Stimulated activated CD8-positive, alpha-beta memory T cell treated with anti-CD3 and anti-CD28 coated beads, Interleukin-4, amount 100 ng/mL, for 1 hour (primary cell): ENCODE measurements at places on chromosomes 7 and 10.

DNA sequence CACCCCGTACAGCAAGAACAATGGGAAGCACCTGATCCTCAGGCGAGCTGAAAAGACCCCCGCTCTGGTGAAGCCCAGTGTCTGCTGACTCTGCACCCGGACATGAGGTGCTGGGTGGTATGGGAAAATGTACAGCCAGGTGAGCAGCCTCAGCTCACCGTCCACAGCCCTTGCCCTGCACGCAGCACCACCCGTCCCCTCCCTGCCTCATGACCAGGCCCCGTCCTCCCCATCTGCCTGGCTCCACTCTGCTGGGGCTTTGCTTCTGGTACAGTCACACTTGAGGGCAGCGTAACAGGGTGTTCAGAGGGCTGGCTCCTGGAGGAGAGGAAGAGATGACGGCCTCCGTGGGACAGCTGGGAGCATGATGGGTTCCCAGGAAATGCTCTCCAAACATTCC, 49.1 kb downstream of the NCAPG2 start:
- no peak for DNase-seq

- no peak for DNase-seq
These were observed 9.8 kb upstream of the PNLIPRP3 start for GRCh38 chr10:116417821-116418220.

GRCh38 chr10:131181456-131181855, 130.1 kb downstream of the TCERG1L start:
- no peak for DNase-seq

DNA sequence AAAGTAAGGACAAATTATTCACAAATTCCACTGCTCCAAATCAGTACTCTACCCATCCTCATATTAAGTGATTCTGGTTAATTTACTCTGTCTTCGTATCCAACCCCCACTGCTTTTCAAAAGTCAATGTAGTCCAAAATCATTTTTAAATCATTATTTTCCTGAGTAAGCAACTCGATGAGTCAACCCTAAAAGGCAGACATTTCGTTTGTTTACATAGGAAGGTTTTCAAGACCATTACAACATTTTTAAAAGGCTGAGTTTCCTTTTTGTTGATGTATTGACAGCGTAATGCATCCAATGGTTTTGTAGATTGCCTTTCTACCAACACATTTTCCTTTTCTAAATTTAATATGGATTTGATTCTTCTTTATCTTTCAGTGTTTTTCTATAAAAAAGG, 523.0 kb upstream of the ANKRD30A start:
- DNase-seq = no peak

DNA sequence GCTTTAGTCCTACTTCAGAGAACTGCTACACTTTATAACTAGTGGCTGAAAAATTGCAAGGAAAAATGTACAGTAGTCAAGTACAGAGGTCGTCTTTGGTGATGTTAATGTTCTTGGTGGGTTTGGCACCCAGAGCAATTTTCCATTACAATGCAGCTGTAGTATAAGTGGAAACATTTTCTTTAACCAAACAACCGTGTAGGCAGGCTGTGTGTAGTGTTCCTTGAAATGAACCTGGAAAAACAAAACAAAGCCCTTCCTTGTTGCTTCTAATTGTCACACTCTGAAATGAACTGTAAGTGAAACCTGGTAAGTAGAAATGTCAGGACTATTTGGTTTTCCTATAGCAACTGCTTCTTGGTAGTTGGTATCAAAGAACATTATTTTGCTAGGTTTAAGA, 256.9 kb downstream of the MDFIC start:
- no peak for DNase-seq

DNA sequence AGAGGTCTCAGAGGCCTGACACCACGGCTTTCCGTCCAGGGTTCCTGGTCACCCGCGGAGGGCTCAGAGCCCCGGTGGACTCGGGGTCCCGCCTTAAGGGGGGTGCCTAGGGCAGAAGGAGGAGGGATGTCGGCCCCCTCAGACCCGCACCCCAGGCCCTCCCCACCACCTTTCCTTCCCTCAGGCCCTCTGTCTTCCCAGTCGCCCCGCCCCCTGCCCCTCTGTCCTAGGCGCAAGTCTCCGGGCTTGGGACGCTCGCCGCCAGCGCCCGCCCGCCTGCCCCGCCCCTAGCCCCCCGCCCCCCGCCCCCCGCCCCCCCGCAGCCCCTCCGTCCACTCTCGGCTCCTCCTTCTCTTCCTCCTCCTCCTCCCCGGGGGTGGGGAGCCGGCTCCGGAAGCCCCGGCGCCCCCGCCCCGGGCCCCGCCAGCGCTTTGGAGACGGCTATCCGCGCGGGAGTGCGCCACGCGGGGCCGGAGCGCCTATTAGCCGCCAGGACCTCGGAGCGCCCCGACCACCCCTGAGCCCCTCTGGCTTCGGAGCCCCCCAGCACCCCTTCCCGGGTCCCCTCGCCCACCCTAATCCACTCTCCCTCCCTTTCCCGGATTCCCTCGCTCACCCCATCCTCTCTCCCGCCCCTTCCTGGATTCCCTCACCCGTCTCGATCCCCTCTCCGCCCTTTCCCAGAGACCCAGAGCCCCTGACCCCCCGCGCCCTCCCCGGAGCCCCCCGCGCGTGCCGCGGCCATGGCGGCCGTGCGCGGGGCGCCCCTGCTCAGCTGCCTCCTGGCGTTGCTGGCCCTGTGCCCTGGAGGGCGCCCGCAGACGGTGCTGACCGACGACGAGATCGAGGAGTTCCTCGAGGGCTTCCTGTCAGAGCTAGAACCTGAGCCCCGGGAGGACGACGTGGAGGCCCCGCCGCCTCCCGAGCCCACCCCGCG, at the start of gene AEBP1:
AEBP1 (plus strand) TSS at position 423 of the 937 bp plus-strand sequence; CDS start at position 744, 321 bp downstream.
- no peak for DNase-seq

GRCh38 chr10:11499425-11500071, 111.9 kb downstream of the USP6NL start:
- DNase-seq = no peak

- DNase-seq = no peak
These were observed 621.2 kb downstream of the SDK1 start for GRCh38 chr7:3922175-3922635.

DNA sequence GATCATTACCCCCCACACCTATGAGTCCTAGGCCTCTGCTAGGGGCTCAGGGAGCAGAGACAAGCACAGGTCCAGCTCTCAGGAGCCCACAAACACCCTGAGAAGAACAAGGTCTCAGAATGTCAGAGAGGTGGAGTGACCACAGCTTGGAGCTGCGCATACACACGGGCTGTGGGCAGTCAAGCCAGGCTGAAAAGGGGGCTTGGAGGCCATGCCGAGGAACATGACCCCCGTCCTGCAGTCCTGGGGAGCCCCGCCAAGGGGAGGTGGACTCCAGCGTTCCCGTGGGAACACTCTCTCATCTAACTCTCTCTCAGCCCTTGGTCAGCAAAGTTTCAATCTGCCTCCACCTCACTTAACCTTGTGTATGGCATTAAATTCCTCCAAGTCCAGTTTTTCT, 7.8 kb upstream of the MMP21 start:
- DNase-seq = no peak

- no peak for DNase-seq
These were observed 6.2 kb upstream of the DMBT1 start for GRCh38 chr10:122554131-122555036.

GRCh38 chr7:116211913-116212596, 1.7 kb downstream of the TES start:
- DNase-seq = no peak

DNA sequence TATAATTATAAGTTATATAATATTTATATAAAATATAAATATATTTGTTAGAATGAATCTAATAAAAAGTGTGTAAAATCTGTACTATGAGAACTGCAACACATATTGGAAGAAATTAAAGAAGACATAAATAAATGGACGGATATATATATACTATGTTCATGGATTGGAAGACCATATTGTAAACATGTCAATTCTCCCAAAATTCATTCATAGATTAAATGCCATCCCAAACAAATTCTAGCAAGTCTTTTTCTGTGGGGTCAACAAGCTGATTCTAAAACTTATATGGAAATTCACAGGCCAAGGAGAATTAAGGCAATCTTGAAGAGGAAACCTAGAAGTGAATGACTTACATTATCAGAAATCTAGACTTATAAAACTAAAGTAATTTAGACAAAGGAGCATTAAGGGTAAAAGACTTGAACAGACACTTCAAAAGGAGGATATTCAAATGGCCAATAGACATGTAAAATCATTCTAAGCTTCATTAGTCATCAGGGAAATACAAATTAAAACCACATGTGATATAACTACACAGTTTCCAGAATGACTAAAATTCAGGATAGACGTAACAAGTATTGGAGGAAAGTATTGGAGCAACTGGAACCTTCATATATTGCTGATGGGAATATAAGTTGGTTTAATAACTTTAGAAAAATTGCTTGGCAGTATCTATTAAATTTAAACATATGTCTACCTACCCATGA, 225.9 kb downstream of the EMX2 start:
- no peak for DNase-seq

DNA sequence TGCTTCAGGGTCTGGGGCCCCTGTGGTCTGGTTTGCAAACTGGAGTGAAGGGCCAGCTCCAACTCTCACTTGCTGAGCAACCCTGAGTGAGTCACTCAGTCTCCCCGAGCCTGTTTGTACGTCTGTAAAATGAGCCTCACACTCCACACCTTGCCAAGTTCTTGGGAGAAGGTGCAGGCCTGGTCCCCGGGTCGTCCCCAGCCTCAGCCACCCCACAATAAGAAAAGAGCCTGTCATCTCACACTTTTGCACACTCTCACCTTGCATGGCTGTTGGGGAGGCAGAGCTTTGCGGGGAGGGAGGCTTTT, 5.2 kb downstream of the GRIFIN start:
- no peak for DNase-seq

DNA sequence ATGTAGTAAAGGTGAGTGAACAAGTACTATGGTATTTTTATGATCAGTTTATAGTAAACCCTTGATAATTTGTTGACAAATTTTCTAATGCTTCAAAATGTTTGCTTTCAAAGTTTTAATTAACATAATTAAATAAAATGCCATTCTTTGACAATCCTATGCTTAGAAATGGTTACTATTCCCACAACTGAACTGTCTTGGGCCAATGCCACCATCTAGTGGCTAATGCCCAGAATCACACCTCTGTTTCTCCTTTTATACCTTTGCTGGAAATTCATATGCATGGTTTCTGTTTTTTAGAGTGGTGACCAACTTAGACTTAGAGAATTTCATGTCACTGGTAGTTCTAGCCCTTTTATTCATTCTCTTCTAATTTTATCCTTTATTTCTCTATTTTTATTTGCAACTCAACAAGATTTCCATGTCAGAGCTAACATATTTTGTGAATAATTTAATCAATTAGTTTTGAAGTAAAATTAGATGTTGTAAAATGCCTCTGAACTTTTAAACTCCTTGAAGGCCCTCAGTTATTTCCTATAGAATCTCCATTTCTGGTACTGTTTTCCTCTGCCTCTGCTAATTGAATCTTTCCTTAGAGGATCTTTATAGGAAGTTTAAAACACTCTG, 31.1 kb downstream of the PCGF5 start:
- DNase-seq = peak; percentile 10

GRCh38 chr7:81473236-81473635, 296.6 kb downstream of the HGF start:
- no peak for DNase-seq

DNA sequence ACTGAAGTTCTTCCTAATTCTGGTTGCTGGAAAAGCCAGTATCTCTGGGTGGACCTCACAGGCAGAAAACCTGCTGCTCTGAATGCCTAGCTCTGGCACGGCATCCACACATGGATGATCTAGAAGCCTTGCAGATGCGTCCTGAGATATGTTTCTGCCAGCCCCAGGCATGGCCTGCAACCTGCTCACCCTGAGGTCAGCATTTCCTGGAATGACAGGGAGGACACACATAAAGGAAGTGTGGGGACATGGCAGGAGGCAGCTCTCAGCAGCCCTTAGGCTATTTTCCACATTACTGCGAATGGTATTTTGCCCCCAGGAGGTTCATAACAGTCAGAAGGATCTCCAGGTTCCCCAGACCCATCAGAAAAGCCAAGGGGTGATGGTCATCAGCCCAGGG, 23.2 kb downstream of the PLXNA4 start:
- DNase-seq = no peak

DNA sequence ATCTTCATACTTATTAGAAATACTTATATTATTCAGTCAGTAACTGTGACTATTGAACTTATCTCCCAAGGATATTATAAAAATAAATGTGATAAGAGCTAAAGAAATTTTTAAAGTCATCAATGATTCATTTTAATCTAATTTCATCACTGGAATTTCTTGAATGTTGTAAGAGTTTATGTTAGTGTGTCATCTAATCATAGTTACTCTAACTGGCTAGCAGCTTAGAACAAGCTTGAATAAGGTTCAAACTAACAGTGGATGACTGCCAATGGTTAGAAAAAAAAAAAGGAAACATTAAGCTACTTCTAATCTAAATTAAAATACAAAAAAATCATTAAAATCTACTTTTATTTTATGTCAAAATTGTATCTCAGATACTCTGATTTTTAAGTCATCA, 1066.3 kb downstream of the CNTNAP2 start:
- DNase-seq = no peak

GRCh38 chr7:55245271-55245723, 119.8 kb upstream of the LANCL2 start:
- DNase-seq = no peak
